Stimulated activated CD8-positive, alpha-beta memory T cell treated with anti-CD3 and anti-CD28 coated beads, Interleukin-2, amount 100 ng/mL, for 48 hours (primary cell): ENCODE measurements at places on chromosomes 3 and 15.

- no peak for DNase-seq
Measured at GRCh38 chr3:113275929-113276750, 64.8 kb downstream of the BOC start.

- DNase-seq, result no peak
Measured at GRCh38 chr15:90876046-90876445, 7.7 kb downstream of the FURIN start.

DNA sequence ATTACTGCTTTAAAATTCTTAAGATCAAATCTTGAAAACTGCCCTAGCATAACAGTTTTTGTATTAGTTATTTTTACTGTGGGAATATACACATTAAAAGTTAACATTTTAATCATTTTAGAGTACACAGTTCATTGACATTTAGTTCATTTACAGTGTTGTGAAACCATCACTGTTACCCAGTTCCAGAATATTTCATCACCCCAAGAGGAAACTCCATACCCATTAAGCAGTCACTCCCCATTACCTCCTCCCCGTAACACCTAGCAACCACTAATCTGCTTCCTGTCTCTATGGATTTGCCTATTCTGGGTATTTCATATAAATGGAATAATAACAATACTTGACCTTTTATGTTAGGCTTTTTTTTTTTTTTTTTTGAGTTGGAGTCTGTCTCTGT lies 164.1 kb upstream of the LRRFIP2 start:
- DNase-seq, result no peak

- DNase-seq, result no peak
Measured at GRCh38 chr3:112384769-112385168, 51.8 kb downstream of the CD200 start.

- DNase-seq, result no peak
Measured at GRCh38 chr3:13951184-13951583, 71.3 kb upstream of the WNT7A start.

DNA sequence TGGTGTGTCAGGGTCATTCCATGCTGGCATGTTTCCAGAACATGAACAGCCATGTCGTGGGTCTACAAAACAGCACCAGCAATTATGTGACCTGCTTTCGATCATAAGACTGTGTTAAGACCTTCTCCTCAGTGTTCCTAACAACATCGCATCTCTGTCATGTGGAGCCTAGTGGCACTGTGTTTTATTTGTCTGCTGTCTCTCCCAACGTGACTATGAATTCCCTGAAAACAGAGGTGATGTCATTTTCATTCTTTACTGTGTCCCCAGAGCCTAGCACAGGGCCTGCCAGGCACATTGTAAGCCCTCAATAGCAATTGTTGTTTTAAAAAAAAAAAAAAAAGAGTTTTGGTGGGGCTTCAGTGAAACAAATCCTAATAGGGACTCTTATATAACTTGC lies 94.2 kb upstream of the IL12A start:
- DNase-seq, result no peak

DNA sequence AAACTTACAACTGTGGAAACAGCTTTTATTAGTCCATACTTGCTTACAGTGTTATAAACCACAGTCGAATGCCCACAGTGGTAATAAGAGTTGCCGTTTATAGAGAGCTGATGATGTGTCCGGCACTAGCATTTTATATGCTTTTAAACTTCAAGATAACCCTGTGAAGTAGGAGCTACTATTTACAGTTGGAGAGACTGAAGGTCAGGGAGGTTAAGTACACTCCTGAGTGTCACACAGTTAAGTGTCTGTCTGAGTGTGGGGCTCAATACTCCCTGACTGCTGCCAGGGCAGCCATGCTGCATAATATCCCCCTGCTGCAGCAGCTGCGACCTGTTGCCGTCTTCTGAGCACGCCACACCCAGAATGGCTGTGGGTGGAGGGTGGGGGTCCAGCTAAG lies 89.9 kb upstream of the TNFAIP8L3 start:
- DNase-seq, result no peak

- no peak for DNase-seq
Measured at GRCh38 chr3:119468041-119468440, 722 bp upstream of the POGLUT1 start.

GRCh38 chr3:185539934-185540333 lies 12.5 kb downstream of the LIPH start:
- no peak for DNase-seq

- no peak for DNase-seq
Measured at GRCh38 chr3:71994906-71995305, 210.0 kb upstream of the PROK2 start.

DNA sequence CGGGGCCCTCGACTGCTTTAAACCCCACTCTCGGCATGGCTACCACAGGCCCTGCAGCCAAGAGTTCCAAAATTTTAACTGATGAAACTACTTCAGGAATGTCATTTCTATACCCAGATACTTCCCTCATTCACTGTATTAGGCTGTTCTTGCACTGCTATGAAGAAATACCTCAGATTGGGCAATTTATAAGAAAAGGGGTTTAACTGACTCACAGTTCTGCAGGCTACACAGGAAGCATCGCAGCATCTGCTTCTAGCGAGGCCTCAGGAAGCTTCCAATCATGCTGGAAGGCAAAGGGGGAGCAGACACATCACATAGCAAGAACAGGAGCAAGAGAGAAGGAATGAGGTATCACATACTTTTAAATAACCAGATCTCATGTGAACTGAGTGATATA lies 21.6 kb upstream of the ALCAM start:
- no peak for DNase-seq

DNA sequence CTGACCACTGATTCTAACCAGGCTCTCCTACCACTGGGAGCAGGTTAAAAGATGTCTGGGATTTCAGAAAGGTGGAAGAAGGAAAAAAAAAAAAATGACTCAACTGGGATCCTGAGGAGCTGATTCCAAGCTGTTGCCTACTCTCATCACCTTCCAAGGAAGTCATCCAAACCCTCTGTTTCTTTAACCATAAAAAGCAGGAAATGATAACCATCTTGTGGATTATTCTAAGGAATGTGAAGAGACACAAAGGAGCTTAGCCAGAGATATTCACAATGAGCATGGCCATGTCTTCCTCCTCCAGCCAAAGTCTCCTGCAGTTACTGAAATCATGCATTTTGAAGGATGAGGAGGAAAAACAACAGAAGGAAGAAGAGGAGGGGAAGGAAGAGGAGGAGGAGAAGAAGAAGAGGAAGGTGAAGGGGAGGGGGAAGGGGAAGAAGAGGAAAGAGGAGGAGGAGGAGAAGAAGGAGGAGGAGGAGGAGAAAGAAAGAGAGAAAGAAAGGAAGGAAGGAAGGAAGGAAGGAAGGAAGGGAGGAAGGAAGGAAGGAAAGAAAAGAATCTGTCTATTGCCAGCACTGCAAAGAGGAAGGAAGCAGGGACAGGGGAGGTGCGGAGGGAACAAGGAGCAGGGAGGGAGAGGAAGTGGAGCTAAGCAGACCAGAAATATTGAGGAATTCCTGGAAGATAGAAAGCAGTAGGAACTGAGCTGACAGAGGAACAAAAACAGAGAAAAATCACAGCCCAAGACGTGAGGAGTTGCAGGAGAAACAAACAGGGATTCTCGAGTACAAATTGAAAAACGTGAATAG lies 229.2 kb downstream of the UACA start:
- no peak for DNase-seq

GRCh38 chr3:184647405-184647936 lies 64.4 kb downstream of the MAGEF1 start:
- no peak for DNase-seq

DNA sequence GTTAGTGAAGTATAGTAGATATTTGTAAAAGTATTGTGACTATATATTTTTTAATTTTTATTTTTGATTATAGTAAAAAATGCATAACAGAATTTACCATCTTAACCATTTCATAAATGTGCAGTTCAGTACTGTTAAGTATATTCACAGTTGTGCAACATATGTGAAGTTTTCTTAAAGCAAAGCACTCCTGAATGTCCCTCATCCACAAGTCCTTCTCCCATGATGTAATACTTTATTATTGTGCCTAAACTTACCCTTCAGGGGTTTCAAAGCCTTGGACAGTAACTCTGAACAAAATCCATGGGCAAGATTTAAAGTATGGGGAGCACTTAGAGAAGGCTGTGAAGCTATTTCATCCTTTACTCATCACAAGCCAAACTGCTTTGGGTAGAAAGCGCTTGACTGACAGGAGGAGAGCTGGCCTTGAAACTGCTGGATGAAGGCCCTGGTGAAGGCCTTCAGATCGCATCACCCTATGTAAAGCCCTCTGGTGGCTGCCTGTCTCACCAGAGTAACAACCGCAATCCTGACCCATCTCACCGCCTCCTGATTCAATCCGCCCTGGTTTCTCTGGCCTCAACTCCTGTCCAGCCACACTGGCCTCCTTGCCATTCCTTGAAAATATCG lies 28.0 kb downstream of the LSM3 start:
- DNase-seq, result no peak

- no peak for DNase-seq
Measured at GRCh38 chr15:81014446-81015093, 13.8 kb downstream of the TLNRD1 start.

DNA sequence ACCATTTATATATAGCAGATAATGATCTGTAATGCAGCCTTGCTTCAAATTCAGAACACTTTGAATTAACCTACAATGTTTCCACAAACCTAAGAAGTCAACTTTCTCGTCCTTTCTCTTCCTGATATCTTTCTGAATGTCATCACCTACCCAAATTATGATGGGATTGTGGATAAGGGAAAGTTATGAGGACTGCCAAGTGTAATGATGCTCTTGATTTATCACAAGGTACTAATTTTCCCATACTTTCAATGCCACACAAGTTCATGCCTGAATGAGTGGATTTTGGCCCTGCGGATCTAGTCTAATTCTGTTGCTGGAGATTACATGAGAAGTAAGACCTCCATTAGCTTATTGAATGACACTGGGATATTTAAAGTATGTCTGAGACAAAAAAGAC lies 82.6 kb upstream of the NANOGP8 start:
- DNase-seq, result no peak

DNA sequence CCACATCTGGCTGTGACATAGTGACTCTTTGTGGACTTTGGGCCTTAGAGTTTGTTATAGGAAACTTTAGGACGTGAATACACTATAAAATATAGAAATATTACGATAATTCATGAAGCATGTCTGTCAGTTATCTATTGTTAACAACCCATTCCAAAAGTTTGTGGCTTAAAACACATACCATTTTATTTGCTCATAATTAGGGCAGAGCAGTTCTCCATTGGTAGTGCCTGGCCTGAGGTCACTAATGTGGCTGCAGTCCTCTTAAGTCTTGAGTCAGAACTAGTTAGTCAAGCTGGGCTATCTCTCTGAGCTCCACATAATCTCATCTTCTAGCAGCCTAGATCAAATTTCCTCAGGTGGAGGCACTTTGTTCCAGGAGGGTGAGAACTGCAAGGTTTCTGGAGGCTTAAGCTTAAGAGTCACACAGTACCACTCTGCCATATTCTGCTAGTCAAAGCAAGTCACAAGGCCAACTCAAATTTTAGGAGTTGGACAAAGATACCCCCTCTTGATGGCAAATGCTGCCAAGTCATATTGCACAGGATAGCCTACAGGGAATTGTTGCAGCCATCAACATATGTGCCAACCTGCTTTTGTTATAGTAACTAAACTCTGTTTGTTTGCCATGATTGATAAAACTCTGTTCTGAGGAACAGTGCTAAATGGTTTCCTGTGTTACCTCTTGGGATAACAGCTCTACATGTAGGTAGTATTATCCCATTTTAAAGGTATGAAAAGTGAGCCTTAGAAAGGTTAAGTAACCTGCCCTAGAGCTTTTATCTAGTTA lies 8.7 kb downstream of the ATXN7 start:
- DNase-seq, result no peak

DNA sequence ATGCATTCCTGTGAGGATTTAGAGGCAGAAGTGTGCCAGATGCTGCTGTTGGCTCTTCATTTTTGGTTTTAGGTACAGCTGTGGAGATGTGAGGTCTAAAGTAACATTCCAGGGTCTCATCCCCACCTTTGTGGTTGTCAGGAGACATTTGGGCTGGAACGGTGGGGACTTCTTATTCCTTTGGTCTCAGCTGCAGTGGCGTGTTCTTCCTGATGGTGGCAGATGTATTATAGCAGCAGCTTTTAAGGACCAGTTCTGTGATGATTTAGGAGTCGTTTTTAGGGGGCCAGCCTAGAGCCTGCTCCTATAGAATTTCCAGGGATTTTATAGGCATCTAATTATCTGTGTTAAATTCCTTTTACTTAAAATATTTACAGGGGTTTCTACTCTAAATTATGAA lies 221.0 kb upstream of the EOMES start:
- no peak for DNase-seq

- no peak for DNase-seq
Measured at GRCh38 chr15:45128971-45129639, 574 bp downstream of the DUOXA1 start.

DNA sequence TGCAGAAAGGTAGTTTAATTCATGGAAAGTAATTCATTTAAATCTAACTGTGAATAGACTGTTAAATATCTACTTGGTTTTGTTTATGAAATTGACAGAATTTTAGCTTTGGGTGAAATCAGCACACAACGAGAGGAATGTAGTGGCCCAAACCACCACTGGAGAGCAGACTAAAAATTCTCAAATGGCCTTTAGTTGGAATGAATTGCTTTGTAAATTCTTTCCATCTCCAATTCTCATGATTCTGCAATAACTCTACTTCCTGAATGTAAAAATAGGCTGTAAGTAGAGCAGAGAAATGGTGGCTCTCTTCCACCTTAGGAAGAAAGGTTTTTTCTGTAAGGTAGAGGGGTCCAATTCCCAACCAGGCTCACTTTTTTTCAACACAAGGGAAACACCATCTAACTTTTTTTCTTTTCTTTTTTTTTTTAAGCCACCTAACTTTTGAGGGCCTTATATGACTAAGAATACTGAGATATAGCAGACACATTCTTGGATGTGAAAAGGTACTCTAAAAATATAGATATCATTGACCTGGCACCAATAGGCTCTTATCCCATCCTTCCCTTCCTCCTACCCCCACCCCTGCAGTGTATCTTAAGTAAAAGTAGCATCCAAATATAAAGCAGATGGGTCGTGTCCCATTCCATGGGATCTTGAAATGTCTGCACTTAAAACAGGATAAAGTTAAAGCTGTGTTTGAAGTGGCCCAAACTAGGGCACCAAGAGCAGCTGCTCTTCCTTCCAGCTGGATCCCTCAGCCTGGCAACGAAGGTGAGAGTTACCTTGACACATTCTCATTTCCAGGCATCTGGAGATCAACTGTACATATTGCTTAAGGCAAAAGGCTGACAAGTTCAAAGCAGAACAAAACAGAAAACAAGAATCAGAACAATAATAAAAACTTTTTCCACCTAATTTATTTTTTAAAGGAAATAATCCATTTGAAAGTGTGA lies 194.1 kb downstream of the TPRG1 start:
- no peak for DNase-seq
